ENCODE measurements at places on chromosomes 7 and 10.
A peak's percentile ranks its signal among the peaks of the same experiment; 100 is the strongest.

DNA sequence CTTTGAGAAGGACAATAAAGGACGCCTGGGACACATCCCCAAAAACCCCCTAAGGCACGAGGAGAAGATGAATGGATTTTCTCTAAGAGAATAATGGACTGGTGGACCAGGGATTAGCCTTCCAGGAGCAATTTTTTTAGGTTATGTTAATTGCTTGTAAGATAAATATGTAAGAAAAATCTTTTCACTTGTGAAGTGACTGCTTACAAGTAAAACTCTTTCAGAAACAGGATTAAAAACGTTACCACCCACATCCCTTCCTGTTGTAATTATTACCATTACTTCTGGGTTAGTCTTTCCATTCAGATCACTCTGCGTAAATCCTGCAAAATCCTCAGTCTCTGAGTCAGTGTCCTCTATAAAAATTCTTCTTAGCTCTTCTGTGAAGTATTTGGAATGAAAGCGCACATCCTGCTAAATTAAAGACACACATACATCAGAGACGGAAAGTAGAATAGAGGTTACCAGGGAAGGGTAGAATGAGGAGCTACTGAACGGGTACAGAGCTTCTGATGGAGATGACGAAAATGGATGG lies 34.3 kb downstream of the CDCA7L start:
- DNase-seq: no peak

GRCh38 chr7:108569381-108570145 lies at the start of the genes DNAJB9 and THAP5:
DNAJB9 (plus strand) TSS chr7:108569874; CDS start chr7:108571727, 1,853 bp downstream.
THAP5 (minus strand) TSS chr7:108569706; CDS start chr7:108569569, 137 bp downstream.
- DNase-seq: peak; percentile 99

GRCh38 chr10:111996103-111996502 lies 187.5 kb downstream of the GPAM start:
- DNase-seq: no peak

- DNase-seq: no peak
Measured at GRCh38 chr10:42482411-42482810, 156.0 kb downstream of the ZNF33B start.

GRCh38 chr10:101258179-101258885 lies 29.1 kb upstream of the LBX1 start:
- DNase-seq: peak; percentile 19

DNA sequence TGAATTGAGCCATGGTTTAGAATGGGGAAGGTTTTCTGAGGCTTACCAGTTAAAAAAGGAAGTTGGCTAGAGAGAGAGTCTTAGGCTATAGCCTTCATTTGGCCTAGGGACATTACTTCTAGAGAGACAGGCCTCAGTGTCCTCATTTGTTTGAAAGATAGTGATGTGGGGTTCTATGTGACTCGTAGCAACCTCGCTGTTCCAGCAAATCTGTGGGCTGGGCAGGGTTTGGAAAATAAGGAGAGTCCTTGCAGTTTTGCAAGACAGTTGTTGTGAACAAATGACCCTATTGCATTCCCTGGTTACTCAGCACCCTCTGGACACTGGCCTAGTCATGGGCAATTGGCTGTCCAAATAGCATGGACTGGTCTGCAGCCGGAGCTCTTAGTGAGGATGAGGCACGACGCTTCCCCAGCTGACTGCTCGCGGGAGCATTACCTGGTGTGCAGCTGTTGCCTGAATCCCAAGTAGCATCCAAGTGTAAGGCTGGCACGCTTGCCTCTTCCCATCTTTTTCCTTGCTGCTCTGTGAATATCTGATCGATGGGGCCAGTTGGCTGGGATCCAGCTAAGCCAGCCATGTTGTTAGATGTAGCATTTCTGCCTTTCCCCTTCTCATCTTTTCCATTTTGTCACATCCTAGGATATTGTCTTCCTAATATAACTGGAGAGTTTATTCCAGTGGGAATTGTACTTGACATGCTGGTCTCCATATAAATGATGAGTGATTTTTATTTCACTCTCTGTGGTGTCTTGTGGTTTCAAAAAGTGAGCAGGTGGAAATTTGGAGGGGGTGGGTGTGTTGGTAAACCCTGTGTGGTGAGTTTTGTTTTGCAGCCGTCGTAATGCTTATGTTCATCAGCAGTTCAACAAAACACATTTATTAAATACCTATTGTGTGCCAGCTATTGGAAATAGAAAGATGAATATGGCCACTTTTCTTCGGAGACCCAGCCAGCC lies 99.8 kb downstream of the SND1 start:
- DNase-seq: peak; percentile 38

DNA sequence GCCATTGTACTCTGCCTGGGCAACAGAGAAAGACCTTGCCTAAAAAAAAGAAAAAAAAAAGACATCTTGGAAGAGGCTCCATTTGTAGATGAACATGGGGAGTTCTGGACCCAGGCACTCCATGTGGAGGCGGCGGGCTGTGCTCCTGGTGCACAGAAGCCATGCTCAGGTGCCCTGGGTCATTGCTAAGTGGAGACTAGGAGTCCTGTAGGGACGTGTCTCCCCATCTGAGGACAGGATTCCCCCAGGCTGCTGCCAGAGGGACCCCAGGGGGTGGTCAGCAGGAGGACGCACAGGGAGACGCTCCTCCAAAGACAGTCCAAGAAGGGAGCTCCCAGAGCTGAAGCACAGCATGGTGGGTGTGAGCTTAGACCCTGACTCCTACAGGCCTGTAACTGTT lies 34.3 kb downstream of the SBDS start:
- no peak for DNase-seq

DNA sequence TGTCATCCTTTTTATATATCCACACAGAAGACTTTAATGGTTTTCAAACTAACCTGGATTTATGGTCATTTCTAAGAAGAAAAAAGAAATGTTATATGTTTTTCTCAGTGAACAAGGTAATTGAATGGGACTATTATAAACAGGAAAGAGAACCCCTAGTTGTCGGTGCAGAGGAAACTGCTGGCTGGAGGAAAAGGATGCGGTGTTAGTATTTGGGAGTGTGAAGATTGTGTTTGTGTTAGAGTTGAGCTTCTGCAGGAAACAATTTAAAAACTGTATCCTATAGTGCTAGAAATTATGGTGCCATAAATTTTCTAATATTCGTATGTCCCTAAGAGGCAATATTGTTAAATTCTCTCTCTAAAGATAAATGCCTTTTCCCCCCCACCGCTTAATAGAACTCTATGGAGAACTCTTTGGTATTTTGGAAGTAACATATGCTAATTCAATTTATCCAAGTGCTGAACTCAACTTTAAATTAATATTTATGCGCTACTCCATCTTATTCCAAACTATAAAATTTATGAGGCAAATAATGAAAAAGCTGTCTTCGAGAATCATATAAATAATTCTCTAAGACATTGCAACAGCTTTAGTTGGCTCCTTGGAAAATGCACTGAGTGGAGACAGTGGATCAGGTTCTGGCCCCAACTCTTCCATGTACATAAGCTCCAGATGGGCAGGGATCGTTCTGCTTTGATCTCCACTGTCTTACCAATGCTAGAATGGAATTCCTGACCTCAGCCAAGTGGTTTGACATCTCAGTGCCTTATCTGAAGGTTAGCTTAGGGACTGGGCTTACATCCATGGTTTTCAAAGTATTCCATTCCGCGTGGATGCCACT lies 5.6 kb downstream of the BZW2 start:
- no peak for DNase-seq

- DNase-seq: no peak
Measured at GRCh38 chr7:98329100-98329790, 47.8 kb downstream of the BRI3 start.

GRCh38 chr7:36911788-36912187 lies 187.5 kb upstream of the AOAH start:
- no peak for DNase-seq

DNA sequence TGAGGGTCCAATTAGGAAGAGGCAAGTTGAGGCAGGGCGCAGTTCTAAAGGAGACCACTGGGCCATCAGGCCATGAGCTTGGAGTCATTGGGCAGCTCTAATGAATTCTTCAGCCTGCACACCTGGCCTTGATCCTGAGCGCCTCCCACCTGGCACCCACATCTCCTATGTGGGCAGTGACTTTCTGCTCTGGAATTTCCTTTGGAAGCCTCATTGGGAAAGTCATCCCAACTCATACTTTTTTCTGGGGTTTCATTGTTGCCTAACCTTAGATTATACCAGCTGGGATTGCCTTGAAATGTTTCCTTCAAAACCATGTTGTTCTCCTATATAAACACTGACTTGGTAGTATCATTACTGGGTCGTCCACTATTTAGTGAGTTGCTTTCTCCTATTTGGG lies 54.1 kb downstream of the PLPP4 start:
- DNase-seq: no peak

DNA sequence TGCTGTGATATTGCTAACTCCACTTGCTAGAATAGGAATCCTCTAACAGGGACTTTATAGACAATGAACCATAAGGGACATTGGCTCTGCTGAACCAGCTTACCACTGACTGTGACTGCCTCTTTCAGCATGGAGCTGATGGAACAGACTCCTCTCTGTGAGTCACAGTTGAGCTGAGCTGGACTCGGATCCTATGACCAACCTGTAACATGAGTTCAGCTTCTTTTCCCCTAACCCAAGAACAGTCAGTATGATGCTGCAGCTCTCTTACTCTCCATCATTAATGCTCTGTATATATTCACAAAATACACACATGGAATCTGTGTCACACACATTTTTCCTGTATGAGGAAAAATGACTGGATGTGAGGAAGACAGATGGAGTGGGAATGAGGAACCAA lies 177.9 kb upstream of the BET1 start:
- DNase-seq: no peak

GRCh38 chr10:29771376-29771775 lies 136.6 kb upstream of the SVIL start:
- DNase-seq: no peak

DNA sequence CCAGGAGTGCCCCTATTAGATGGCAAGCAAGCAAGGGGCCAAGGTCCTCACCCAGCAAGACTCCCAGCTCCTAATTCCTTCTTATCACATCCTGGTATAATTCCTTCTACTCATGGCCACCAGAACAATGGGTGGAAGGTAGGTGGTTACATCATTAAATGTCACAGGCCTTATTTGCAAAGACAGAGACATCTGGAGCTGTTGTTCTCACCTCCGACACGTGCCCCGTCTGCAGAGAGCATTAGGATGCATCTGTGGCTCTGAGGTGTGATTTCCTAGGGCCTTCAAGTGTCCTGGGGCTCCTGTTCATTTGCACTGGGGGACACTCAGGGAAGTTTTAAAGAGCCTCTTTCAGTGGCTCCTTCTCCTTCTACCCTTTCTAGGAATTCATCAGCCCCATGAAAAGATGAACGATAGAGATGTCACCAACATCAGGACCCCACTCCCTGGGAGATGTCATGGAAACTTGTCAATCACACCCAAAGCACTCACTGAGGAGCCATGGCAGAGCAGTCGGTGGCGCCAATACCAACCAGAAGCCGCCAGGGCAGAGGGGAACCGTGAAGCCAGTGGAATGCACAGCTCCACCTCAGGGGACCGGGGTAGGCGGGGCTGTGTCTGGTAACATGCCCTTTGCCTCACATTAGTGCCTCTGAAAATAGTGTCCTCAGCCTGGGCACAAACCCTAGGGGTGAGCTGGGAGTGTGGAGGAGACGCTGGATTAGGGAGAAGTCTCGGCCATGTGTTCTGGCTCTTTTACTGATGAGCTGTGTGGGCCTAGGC lies 2.9 kb upstream of the ATP6V0E2 start:
- no peak for DNase-seq

GRCh38 chr10:51224671-51225161 lies 150.4 kb downstream of the PRKG1 start:
- DNase-seq: no peak

- no peak for DNase-seq
Measured at GRCh38 chr10:79219322-79219957, 127.8 kb upstream of the PPIF start.

DNA sequence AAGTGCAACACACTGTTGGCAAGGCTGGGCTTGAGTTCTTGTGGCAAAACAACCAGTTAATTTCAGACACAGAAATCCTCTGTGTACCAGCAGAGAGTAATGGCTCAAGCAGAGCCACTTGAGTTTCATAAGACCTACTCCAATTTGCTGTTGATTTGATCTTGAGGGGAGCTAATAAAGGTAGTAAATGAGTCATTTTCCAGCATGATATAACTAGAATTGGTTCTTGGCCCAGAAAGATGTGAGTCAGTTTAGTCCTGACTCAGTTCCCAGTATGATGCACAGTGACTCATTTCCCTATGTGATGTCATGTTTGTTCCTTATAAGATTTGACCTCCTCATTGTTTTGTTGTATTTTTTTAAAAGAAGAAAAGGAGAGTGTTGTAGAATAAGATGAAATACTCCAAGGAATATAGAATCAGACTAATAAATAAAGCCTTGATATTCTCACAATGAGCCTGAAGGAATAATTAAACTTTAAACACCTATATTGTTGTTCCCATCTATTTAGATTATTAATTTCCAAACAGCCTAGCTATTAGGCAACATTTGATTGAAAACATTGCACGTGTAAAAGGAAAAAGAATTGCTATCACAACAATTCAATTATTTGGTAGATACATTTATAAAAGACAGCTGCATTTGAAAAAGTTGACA lies 186.2 kb downstream of the REEP3 start:
- DNase-seq: peak; percentile 91

DNA sequence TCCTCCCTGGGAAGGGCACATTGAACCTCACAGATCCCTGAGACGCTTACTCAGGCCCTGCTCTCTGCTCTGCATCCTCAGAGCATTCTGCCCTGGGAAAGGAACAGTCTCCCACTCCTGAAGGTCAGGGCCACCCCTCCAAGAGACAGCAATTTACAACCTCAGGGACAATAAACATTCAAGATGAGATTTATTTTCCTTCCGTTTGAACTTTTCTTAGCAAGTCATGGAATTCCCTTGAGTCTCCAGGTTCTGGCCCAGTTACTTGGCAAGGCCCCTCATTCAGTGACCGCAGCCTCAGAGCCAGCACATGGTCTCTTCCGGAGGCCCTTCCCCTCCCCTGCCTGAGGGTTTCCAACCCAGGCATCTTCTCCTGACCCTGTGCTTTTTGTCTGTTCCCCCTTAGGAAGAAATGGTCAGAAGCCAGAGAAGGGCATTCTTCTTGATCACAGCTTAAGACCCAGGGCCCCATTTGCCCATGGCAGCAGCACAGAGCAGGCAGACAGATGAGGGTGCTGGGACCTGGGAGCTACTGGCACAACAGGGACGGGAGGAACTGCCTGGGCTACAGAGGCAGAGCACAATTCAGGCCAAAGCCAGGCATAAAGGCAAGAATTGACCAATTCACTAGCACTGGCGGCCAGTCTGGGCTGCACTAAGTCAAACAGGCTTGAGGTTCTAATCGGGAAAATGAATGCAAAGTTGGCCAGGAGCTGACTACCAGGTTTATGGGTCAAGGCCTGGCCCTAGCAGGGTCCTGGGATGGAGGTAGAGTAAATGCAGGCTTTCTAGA lies 56.7 kb downstream of the VSTM4 start:
- no peak for DNase-seq

DNA sequence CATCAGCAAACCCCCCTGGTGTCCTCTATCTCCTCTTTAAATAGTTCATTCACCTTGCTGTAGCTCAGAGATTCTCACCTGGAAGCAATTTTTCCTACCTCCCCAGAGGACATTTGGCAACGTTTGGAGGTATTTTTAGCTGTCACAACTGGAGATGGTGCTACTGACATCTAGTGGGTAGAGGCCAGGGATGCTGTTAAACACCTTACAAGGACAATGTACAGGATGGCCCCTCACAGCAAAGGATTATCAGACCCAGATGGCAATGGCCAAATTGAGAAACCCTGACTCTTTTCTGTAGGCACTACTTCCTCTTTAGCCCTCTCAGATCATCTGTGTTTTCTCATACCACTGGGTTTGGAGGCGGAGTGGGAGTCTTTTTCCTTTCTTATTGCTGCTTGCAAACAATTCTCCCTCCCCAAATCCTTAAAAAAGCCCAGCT lies 13.2 kb upstream of the TRA2A start:
- DNase-seq: peak; percentile 46

- DNase-seq: no peak
Measured at GRCh38 chr7:86929293-86930109, 130.0 kb downstream of the ELAPOR2 start.
